ENCODE measurements at places on chromosomes 12 and 14.

GRCh38 chr14:90536511-90537191 is 139.8 kb downstream of the CALM1 start:
- DNase-seq = no peak

GRCh38 chr12:93819050-93819491 is 141.9 kb downstream of the CRADD start:
- no peak for DNase-seq

- DNase-seq = peak; percentile 65
Observed at GRCh38 chr12:124626971-124627411, 59.6 kb upstream of the NCOR2 start.

- DNase-seq = no peak
Observed at GRCh38 chr14:96030108-96030760, 8.9 kb upstream of the C14orf132 start.

GRCh38 chr14:100440207-100440631 is 117.1 kb downstream of the SLC25A47 start:
- no peak for DNase-seq

DNA sequence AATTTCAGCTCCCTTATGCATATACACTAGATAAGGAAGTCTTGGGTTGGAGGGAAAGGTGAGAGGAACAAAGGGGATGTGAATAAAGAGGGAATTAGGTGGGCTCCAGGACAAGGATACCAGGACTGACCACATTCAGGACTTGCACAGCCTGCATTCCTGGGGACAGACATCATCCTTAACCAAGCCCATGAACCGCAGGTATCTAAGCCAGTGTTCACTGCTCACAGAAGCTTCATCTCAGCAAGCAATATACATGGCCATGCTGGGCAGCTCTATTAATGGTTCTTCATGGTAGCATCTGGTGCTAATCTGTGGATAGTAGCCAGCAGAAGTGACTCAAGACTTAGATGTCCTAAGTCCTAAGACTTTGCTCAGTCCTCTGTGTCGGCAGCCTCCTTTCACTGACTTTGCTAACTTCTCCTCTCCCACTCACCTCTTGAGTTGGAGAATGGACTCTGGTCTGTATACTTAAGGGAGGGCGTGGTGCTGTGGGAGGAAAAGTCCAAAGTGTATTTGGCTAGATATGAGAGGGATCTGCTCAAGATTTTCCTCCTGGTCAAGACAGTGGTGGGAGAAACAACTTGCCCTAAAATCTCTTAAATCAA is 136.1 kb downstream of the ASCL1 start:
- no peak for DNase-seq
